Vagina (tissue), 2 donors: ENCODE measurements at places on chromosomes 1 and 21.

GRCh38 chr1:22806584-22806983, 95.9 kb downstream of the EPHB2 start:
- DNase-seq: no peak

DNA sequence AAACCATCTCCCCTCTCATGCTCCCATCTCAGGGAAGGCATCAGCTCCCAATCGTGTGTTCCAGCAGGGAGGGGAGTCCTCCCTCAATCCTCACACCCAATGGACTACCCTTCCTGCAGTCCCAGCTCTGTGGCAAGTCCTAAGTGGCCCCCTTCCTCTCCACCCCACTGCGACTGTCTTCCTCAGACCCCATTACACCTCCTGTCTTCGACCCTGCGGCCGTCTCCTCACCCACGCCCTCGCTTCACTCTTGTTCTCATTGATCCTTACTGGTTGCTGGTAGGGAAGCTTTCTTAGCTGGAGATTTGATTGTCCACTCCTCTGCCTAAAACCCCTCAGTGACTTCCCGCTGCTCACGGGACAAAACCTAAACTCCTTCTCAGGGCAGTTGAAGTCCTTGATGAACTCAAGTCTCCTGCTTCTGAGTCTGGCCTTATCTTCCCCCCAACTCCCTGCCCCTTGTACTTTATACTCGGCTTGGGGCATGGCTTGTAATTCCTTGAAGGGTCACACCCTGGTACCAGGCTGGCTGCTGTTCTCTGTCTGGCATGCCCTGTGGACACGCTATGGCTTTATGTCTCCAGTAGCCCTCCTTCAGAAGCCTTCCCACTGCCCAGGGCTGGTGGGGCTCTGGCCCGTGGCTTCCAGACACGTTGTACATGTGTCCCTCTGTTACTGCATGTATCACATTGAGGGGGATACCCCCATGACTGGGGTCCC, 2.3 kb upstream of the EPS8L3 start:
- DNase-seq: no peak

DNA sequence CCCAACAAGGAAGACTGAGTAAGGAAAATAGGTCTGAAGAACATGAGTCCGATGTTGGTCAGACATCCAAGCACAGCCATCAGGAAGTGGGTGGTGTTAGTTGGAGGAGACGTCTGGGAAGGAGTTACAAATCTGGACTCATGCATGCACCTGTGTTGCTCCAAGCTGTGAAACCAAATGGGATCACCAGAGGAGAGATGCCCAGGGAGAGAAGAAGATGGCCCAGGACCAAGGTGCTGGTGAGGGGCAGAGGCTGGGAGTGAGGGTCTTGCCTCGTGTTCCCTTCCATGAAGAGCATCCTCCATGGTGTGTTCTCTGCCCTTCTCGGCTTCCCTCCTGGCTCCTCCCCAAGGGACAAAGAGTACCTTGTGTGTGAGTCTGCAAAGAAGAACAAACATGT, 405.6 kb downstream of the NPHP4 start:
- peak; percentile 79 for DNase-seq

DNA sequence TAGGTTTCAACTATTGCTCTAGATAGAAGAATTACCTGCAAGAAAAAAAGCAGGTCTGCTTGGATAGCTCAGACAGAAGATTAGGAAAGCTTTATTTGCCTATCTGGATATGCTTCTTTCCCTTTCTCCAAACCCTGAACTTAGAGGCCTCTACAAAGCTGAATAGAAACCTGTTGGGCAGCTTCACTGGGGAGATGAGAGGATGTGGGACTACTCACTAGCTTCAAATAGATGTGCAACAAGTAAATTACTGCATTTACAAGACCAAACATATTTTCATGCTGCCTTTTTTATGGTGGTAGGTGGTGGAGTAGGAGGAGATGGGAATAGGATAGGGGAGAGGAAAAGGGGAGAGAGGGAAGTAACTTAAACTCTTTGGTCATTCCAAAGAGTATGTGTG, 6.4 kb downstream of the CLCA2 start:
- no peak for DNase-seq

GRCh38 chr1:100869996-100870395, 24.6 kb downstream of the EXTL2 start:
- DNase-seq: no peak

GRCh38 chr1:204565617-204566582, 49.7 kb downstream of the MDM4 start:
- no peak for DNase-seq

DNA sequence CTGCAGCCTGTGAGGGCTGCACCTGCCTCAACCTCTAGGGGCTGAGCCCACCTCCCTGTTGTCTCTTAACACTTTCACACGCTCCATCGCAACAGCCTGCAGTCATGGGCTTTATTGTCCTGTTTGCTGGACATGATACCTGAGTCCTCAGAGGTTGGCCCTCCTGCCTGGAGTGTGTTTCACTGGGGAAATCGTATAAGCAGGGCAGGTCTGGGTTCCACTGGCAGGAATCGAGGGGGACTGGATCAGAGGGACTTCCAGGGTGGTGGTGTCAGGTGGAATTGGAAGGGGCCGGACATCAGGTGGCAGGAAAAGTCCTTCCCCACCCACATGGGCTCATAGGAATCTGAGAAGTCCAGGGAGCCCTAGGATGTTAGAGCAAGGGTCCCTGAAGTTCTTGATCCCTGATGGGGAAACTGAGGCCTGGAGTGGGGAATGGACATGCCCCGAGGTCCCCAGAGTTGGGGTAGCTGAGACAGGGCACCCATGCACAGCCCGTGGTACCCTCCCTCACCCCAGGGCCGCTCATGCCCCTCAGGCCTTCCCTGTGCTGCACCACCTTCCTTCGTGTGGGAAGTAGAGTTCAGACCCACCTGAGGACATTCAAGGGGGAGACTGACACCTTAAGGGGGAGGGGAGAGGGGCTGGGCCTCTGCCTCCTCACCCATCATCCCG, 66.6 kb downstream of the PIK3CD start:
- DNase-seq: no peak

GRCh38 chr1:21117597-21118001, 59.1 kb downstream of the EIF4G3 start:
- no peak for DNase-seq

DNA sequence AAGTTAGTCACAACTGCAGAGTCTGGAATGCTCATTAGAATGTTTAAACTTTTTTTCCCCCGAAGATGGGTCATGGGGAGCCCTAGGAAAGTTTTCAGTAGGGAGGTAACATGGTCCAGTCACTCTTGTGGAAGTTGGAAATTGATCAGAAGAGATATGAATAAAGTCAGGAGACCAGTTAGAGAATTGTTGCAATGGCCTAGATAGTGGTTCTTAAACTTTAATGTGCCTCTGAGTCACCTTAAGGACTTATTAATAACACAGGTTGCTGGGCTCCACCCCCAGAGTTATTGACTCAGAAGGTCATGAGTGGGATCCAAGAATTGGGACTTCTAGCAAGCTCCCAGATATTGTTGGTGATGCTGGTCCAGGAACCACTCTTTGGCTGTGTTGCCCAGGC, 3.2 kb upstream of the TFAP2E start:
- DNase-seq: no peak

DNA sequence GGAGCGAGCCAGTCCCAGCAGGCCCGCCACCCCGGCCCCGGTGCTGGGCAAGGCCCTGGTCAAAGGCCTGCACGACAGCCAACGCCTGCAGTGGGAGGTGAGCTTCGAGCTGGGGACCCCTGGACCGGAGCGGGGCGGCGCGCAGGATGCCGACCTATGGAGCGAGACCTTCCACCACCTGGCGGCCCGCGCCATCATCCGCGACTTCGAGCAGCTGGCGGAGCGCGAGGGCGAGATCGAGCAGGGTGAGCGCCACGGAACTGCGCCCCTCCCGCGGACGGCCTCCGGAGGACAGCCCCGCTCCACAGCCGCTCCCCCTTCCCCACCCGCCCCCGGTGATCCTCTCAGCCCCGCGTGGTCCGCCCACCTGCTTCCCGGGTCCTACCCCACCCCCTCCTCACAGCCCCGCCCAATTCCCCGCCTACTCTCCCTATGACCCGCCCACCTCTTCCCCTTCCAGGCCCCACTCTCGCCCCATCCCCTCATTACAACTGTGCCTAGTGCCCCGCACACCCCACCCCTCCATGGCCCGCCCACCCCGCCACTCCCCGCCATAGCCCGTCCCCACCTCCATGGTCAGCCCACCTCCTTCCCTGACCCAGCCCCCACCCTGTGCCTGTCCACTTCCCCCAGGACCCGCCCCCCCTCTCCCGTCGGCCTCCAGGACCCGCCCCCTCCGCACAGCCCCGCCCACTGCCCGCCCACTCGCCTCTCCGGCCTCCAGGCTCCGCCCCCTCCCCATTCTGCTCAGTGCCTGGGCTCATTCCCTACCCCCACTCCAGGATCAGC, 52.7 kb downstream of the VWA5B1 start:
- no peak for DNase-seq
